Right lung (tissue), 10 donors: ENCODE measurements at places on chromosomes 5 and 9. TPM values are rescaled to one million over a fixed set of nuclear protein-coding genes. Genes with fewer than 3 reads are reported as not detected.
A peak's percentile ranks its signal among the peaks of the same experiment; 100 is the strongest.

AK3 gene
- 66.9 TPM for polyA plus RNA-seq

SCAMP1 gene
- polyA plus RNA-seq, result 53.1 TPM

FAM81B gene
- 3.4 TPM for polyA plus RNA-seq

COL23A1 gene
- polyA plus RNA-seq, result 6.7 TPM

GDA gene
- 0.12 TPM for polyA plus RNA-seq

ADAMTS19 gene
- polyA plus RNA-seq, result 1.4 TPM

VCP gene
- polyA plus RNA-seq, result 231 TPM

SAXO1 gene
- 0.22 TPM for polyA plus RNA-seq

BRD3OS gene
- 17.8 TPM for polyA plus RNA-seq

DNA sequence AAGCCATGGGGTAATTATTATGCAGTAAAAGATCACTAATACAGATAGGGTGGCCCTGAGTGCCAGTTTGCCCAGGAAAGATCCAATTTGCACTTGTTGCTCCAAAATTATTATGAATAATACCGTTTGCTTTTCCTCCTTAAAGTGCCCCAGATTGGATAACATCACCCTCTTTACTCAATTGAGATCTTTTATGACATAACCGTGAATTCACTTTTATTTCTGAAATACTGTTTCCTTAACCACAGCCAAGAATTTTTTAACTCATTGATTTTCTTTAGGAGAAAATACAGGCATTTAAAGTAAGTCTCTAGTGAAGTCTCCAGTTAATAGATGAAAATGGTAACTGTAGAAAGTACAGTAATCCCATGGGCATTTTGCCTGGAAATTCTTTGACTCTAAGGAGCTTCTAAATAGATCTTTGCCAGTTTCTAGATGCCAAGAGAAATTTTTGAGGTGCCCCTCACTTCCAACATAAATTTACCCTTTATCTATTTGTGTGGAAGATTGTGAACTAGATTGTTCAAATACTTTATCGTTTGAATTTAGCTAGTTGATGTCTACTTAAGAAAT lies 99.2 kb downstream of the UHRF2 start:
- no peak for DNase-seq

GRCh38 chr5:121949885-121950284 lies 11.9 kb upstream of the SRFBP1 start:
- DNase-seq, result peak; percentile 60

GRCh38 chr9:107685901-107686300 lies 196.3 kb upstream of the KLF4 start:
- no peak for DNase-seq

GRCh38 chr9:2085716-2086115 lies 70.6 kb downstream of the SMARCA2 start:
- DNase-seq, result no peak

GRCh38 chr5:59035681-59036080 lies 452.8 kb downstream of the RAB3C start:
- no peak for DNase-seq

DNA sequence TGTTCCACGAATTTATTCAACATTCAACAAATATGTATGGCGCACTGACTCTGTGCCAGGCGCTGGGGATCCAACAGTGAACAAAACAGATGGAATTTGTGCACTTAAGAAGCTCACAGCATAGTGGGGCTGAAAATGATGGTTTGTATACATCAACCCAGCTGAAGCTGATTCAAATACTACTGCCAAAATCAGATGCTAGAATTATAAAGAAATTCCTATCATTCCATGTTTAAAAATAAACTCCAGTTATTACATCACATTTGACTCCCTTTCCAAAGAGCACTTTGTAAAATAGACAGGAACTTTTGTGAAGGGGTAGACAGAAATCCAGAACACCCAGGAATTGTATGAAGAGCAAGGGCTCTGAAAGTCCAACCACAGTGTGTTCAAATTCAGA lies 54.1 kb downstream of the ZNF608 start:
- no peak for DNase-seq
